CD14-positive monocyte (primary cell): ENCODE measurements at places on chromosomes 11 and 22.

DNA sequence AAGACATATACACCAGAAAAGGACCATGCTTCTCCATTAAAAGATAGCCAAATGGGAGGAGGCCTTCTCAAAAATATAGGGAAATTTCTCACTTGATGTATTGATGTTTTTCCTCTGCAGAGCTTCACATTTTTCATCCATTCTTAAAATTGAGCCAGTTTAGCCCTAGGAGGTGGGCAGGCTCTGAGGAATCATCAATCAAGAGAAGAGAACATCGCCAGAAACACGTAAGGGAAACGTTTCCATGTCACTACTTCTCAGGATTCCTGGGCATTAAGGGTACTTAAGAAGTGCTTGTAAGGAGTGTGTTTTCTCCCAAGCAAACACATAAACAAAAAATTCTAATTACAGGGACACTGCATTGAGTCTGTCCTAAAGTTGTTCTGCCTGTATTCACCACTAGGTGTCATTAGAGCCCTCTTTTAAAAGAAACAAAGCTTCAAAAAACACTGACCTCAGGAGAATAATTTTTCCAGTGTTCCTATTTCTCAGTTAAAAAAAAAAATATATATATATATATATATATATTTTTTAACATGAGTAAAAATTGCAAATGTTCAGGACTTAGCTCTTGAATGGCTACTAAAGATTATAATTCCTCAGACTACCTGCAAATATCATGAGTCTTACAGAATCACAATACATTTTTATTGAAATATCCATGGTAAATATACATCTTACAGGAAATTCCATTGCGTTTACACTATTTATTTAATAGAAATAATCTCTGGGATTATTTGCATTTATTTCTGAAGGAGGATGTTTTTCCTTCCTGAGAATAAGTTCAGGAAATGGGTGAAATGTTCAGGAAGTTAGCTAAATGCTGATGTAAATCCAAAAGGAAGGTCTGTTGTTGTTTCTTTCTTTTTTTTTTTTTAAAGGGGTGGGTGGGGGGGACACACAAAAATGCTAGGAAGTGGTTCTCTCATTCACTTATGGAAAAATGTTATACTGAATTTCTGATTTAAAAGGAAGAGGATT, 16.0 kb downstream of the FZD4 start:
- DNase-seq, result no peak

DNA sequence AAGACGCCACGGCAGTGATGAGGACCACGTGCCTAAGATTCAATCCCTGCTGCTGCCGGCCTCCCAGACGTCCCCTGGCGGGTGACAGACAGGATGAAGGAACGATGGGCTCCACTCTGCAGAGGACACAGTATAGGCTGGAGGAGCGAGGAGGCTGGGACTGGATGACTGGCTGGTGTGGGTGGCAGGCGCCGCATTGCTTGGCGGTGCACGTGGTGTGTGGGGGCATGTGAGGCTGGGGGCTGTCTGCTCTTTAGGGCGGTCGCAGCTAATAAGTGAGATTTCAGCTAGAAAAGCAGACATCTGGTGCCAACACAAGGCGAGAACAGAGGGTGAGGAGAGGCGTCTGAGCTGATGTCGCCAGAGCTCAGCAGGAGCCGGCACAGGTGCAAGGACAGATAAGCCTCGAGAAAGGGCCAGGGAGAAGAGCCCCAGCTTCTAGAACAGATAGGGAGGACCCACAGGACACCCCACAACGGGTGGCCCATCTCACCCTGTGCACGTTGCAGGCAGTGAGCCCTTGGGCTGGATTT, 33.2 kb downstream of the TSPAN4 start:
- no peak for DNase-seq

GRCh38 chr22:49014227-49015201, 813.2 kb downstream of the BRD1 start:
- no peak for DNase-seq

GRCh38 chr11:16292167-16292859, 64.0 kb downstream of the SOX6 start:
- DNase-seq, result no peak

DNA sequence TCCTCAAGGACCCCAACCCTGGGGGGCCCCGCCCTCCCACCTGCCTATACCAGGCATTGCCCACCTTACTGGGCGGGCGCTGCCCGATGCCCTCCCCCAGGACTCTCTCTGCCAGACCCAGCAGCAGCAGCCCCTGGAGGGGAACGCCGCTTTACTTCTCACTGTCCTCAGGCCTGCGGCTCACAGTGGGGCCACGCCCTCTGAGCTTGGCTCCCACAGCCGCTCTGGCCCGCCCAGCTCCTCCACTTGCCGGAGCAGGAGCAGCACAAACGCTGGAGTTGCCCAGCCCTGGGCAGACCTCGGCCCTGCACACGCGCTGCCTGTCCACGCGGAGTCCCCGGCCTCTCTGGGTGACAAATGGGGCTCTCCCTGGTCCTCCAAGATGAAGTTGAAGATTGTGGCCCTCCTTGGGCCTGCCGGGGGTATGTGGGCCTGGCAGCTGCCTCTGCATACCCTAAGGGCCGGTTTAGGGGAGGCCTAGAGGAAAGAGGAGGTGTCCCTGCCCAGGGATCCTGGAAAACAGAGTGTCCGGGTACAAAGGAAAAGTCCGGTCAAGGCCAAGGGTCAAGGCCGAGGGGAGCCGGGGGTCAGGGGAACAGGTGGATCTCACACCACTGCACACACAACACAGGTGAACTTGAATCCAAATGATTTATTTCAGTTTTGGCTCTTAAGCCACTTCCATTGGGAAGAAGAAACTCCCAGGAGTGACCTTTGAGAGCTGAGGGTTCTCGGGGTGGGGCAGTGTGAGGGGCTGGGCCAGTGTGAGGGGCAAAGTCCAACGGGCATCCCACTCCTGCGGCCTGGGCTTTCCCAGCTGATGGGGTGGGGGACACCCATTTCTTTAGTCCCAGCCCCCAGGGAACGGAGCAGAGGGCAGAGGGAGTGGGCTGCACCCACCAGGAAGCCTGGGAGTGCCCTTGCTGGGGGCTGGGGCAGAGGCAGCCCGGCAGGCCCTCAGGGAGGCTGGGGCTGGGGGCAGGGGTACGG, 674 bp upstream of the BAIAP2L2 start:
- no peak for DNase-seq
